Upper lobe of left lung (tissue), 6 donors: ENCODE measurements at places on chromosomes 1 and 21. TPM values are rescaled to one million over a fixed set of nuclear protein-coding genes. Genes with fewer than 3 reads are reported as not detected.

DNA sequence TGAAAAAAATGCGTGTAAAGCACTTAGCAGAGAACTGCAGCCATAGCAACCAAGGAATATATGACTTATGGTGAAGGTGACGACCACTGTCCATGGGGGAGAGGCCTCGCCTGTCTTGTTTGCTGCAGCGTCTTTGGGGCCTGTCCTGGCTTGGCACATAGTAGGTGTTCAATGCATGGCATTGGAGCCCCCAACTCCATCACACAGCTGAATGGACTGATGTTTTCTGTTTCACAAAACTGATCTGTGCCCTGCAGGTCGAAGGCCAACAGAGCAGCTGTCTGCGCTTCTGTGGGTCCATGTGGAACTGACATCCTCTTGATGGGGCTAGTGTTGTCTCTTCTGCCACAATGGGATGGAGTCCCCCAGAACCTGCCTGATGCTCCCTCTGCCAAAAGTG, 296.0 kb downstream of the PTPRU start:
- DNase-seq = peak; percentile 8

Gene TAS1R2
- total RNA-seq = not detected

Gene UBL4B
- not detected for total RNA-seq

DNA sequence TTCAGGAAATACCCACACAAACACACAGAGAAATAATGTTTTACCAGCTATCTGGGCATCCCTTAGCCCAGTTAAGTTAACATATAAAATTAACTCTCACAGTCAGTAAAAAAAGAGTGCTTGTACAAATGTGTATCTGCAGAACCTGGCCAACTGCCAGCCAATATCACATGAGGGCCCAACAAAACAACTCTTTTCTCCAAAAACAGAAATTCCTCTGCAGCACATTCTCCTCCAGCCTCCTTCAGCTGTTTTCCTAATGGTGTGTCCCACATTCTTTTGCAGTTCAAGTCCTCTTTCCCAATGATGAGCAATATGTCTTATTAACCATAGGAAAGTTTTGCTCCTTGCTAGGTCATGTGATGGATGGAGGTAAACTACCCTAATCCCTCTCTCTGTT, 75.5 kb downstream of the LRRC7 start:
- no peak for DNase-seq

Gene OR2L5
- total RNA-seq = not detected

DNA sequence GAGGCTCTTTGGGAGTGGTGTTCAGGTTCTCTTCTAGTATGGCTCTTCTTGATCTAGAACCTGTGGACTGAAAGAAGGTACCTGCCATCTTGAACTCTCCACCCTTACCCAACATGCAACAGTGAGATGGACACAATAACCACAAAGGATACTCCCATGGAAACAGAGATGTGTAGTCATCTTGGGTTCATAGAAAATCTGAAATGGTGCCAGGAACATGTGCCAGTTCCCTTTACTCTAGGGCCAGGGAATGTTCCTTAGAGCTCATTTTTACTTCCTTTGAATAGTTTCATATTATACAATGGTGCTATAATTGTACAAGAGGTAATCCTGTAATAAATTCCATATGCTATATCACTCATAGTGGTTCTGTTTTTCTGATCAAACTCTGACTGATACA, 13.2 kb upstream of the SCYL3 start:
- DNase-seq = no peak

DNA sequence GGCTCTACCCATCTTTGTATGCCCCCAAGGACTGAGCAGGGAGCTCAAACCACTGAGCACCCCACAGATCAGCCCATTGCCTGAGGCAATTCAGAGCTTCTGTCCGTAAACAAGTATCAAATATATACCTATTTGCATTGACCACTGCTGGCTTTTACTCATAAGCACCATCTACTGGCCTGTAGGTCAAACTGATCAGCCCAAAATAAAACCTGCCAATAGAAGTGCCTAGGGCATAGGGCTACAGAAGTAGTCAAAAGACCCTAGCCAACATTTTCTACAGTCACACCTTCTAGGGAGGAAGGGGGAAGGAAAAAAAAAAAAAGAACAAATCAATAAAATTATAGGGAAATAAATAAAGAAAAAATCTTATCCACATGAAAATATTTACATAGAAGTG, 5.3 kb upstream of the LCE3D start:
- no peak for DNase-seq

DNA sequence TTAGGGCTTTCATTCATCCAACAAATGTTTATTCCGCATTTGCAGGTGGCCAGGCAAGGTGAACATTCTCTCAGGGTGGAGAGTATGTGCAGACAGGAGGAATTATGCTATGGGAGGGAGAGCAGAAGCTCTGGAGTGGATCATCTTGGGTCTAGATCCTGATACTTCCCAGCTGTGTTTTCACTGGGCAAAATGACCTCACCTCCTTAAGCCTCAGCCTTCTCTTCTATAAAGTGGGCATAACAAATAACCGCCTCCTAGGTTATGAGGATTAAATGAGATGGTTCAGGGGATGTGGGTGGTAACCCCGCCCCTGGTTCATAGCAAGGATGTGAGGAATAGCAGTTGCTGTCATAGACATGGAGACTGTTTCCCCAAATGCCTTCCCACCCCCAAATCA, 1.7 kb upstream of the TMEM51 start:
- DNase-seq = no peak

DNA sequence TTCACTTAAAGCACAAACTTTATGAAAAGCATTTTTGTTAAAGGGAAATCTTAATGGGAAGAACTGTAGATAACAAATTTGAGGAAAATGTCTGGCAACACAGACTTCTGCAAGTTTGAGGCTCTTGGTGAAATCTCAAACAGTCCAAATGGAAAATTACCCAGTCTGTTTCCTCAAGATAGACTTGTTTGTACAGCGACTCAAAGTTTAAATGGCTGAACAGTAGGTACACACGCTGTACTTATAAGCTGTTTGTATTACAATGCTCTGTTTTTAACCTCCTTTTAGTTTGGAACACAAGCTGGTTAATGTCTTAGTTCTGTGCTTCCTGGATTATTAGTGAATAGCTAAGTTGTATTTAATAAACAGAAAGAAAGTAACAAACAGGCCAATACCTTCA, 217.1 kb downstream of the NFIA start:
- no peak for DNase-seq

DNA sequence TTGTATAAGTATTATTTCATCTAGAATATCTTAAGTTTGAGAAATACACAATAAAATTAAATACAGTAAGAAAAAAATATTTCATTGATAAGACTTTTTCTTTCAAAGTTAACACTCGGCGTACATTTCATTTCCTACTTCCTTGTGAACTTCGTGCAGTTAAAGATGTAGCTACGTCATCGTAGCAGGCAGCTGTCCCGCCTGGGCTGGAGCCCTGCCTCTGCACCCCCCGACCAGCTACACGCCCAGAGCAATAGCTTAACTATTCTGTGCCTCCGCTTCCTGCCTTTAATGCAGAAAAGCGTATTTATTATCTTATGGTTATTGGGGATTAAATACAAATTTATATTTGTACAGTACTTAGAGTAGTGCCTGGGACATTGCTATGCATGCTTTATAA, 53.5 kb downstream of the CLSTN1 start:
- DNase-seq = no peak

Gene TMEM269
- total RNA-seq = 2.1 TPM

- DNase-seq = no peak
Observed at GRCh38 chr1:116232989-116233514, 121.9 kb downstream of the MAB21L3 start.

DNA sequence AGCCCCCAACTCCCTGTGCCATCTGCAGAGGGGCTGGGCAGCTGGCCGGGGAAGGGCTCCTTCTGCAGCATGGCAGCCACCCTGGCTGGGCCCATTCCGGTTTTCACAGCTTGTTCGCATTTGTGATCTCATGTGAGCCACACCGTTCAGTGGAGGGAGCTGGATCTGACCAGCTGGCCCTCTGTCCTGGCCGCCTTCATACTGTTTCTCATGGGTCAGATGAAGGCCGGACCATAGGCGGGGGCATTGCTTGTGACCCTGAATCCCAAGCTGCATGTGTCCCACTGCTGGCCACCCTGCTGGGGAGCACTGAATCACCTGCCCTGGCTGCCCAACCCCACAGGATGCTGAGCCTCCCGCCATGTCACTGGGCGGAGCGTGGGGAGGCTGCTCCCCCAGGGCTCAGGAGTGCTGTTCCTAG, 36.4 kb upstream of the PRSS38 start:
- DNase-seq = no peak

DNA sequence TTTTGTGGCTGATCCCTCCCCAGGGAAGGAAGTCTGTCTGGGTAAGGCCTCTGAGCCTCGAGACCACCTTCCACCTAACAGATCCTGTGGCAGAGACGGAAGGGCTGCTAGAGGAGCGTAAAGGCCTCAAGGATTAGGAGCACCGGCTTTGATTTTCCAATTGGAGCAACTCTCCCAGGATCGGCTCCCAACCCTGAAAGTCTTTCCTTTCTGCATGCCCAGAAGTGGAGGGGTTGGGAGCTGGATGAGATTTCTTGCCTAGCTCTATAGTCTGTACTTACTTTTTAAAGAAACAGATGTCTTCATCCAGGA, 41.4 kb downstream of the ELK4 start:
- no peak for DNase-seq

GRCh38 chr1:212655668-212656440, 43.8 kb downstream of the BATF3 start:
- no peak for DNase-seq

Gene NUF2
- 1.2 TPM for total RNA-seq
